IPS-NIHi11 (cell line): ENCODE measurements at places on chromosomes 13 and 19.

DNA sequence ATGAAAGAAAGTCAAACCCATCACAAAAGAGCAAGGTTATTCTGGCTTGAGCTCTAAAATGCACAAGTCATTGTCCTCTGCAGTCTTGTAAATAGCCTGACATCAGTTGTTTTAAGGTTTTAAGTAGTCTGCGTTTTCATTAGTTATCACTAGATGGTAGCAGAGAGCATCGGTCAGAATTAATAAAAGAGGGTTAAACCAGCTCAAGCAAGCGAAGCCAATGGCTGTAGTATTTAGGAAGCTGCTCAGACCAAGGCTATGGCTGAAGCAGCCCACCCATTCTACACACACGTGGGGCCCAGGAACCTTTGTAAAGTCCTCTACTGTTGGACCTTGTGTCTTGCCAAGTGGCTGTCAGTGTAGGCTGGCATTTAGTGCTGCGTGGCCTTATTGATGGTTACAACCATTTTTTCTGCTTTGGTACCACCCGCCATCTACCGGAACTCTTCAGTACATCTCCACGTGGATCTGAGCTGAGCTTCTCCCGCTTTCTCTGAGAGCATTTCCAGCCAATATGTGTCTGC lies 13.3 kb upstream of the ZNF57 start:
- DNase-seq, result peak; percentile 66

- DNase-seq, result no peak
Measured at GRCh38 chr13:51033421-51034185, 77.5 kb downstream of the C13orf42 start.

DNA sequence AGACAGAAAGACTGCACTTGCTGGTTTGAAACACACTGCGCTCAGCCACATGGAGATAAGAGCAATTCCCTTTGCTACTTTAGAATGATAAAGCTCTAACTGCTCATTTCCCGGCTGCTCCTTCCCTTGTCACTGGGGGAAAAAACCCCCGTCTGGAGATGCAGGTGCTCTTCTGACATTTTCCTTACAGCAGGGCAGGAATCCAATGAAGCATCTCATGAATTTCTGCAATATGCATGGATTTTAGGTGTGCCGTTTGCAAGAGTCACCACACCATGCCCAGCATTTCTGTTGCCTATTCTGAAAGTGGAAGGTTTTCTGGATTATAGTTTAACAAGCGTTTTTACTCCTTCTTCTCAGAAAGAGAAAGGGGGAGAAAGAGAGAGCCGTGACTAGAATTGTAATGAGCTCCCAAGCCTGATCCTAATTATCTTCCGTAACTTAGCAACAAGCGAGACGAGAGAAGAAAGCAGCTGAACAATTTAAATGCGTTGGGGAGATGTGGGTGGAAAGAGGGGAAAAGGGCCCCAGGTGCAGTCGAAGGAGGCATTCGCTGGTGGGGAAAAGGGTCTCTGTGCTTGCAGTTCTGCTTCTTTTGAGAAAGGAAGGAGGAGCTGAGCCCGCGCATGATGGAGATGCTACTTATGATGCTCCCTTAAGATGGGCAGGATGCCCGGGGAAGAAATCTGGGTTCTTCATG lies 76.6 kb upstream of the SPATA13 start:
- no peak for DNase-seq

DNA sequence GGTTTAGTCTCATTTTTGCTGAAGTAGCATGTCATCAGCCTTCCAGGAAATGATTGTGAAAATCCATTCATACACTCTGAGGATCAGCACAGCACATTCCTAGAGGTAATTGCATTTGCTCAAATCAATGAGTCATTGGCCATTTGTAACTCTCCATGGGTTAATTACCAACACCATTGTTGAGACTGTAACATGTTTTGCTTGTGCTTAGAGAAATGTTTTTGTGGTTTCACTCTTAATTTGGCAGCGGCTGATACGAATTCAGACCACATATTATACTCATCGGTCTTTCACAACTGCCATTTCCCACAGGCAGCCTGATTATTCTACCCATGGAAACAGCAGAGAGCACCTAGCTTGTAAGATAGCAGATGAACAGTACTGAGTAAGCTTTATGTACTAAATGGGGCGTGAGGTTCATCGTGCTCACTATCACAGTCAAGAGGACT lies 110.3 kb downstream of the NHLRC3 start:
- DNase-seq, result no peak

GRCh38 chr13:29922281-29922821 lies 71.9 kb upstream of the UBL3 start:
- DNase-seq, result no peak

DNA sequence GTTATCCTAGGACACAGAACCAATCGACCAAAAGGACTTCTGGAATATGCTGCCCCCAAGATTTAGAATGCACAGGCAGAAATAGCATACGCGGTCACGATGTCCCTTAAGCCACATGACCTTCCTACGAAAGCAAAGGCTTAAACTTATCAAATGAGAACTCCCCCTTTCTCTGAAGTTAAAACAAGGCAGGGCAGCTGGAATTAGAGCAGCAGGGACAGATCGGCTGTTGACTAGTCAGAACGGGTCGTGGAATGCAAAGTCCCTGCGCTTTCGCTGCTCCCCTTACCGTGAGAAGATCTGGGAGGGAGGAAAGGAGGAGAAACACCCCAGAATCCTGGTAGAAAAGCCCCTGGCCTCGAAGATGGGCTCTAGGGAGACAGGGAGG lies 799 bp upstream of the USPL1 start:
- DNase-seq, result peak; percentile 58

GRCh38 chr19:14505488-14506239 lies 9.7 kb upstream of the GIPC1 start:
- peak; percentile 92 for DNase-seq

DNA sequence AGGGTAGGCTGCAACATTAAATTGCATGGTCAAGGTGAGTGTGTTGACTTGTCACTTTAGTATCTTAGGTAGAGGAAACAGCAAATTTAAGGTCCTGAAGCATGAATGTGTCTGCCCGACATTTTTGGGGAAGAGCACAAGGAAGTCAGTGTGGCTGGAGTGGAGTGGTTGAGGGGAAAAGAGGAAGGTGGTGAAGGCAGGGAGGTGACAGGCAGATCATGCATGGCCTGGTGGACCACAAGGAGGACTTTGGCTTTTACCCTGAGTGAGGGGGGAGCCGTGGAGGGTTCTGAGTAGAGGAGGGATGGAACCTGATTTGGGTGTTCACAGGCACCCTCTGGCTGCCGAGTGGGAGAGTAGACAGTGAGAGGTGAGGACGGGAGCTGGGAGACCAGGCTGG lies 168.0 kb downstream of the IER2 start:
- no peak for DNase-seq

- no peak for DNase-seq
Measured at GRCh38 chr13:76715621-76716020, 170.6 kb downstream of the KCTD12 start.

DNA sequence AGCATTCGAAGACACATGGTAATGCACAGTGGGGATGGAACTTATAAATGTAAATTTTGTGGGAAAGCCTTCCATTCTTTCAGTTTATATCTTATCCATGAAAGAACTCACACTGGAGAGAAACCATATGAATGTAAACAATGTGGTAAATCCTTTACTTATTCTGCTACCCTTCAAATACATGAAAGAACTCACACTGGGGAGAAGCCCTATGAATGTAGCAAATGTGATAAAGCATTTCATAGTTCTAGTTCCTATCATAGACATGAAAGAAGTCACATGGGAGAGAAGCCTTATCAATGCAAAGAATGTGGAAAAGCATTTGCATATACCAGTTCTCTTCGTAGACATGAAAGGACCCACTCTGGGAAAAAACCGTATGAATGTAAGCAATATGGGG lies 16.2 kb upstream of the ZNF763 start:
- no peak for DNase-seq

GRCh38 chr19:49475995-49476880 lies 2.2 kb downstream of the FLT3LG start:
- peak; percentile 84 for DNase-seq

DNA sequence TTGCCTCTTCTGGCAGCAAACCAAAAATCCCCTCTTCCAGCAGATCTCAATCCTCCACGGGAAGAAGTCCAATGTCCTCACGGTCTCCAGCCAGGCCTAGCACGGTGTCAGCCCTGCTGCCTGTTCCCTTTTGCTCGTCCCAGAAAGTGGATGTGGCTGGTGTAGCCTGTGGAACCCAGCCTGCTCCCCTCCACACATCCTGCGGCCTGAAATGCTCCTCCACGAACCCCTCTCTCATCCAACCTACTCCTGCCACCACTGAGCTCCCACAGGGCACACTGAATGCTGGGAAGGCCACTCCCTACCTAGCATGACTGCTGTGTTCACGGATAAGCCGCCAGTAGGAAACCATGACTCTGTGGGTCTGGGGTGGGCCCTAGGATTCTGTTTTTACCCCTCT lies 3.0 kb downstream of the MBOAT7 start:
- DNase-seq, result no peak

DNA sequence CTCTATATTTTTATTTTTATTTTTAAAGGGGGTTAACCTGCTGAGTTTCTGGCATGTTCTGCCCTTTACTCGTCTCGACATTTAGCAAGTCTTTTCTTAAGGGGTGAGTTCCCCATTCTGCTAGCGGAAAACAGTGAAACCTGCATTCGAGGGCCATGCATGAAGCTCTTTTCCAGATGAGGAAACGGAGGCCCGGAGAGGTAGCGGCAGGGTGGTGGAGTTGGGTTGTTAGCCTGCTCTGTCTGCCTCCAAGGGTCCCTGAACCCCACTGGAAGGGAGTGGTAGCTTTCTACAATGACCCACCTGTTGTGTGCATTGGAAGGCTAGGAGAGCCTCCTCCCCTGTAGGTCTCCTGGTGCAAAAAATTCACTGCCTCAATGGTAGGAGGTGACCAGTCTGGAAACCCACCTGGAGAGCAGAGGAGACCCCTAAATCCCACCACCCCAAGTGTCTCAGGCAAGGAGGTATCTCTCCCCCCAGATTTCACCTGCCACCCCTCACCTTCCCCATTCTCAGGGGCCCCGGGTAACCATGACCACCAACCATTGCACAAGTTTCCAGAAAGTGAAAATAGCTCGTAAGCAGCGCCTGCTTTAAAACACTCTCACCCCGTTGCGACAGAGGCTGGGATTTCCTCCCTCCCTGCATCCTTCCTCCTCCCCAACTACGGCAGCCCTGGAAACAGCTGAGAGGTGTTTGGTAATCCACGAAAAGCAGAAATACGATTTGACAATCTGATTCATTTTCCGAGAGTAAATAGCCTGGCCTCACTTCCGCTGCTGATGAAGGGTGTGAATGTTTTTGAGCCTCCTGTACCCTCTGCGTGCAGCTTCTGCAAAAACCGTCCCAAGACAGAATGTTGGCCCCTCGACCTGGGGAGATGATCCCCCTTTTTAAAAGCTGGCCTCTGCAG lies 3.5 kb downstream of the KLF2 start:
- no peak for DNase-seq

DNA sequence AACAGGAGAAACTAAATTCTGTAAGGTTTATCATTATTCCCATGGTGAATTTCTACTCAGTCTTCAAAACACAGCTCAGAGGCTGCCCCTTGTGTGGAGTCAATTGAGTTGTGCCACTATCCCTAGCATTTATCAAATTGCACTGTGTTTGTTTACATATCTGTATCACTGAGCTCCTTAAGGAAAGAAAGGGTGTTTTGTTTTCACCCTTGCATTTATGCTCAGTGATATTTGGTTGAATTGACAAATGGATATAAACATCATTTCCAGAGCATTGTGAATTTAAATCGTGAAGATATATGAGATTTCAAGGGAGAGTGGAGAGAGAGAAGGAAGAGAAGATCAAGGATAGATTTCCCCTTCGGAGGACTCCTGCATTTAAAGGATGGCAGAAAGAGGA lies 55.1 kb upstream of the TNFRSF19 start:
- DNase-seq, result no peak

DNA sequence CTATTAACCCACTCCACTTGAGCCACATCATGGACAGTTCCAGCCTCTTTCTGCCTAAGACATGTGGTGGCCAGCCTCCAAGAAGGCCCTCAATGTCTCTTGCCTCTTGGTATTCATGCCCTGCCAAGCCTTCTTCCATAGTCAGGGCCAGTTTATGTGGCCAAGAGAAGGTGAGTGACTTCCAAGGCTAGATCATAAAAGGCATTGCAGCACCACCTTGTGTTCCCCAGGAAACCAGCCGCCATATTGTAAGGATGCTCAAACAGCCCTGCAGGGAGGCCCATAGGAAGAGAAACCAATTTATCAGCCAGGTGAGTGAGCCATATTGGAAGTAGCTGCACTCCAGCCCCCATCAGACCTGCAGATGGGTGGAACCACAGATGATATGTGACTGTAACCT lies 12.3 kb upstream of the DNMT1 start:
- no peak for DNase-seq

DNA sequence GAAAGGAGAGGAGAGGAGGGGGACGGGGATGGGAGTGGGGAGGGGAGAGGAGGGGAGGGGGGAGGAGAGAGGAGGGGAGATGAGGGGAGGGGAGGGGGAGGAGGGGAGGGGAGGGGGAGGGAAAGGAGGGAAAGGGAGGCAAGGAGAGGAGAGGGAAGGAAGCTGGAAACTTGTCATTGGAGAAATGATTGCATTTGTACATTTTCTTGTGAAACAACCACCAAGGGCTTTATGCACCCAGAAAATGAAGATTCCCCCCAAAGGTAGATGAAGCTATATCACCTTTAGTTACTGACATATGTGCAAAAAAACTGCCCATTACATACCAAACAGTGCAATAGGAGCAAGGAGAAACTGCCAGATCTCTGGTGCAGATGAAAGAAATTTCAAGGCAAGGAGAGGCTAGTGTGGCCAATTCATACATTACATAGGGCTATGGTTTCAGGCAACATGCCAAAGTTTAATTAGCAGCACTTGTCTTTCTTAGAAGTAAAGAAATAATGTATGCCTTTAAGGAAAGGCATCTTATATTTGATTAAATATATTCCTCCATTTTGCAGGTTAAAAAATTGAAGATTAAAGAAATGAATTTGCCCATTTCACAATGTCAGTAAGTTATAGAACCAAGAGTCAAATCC lies 49.5 kb upstream of the STK24 start:
- no peak for DNase-seq

DNA sequence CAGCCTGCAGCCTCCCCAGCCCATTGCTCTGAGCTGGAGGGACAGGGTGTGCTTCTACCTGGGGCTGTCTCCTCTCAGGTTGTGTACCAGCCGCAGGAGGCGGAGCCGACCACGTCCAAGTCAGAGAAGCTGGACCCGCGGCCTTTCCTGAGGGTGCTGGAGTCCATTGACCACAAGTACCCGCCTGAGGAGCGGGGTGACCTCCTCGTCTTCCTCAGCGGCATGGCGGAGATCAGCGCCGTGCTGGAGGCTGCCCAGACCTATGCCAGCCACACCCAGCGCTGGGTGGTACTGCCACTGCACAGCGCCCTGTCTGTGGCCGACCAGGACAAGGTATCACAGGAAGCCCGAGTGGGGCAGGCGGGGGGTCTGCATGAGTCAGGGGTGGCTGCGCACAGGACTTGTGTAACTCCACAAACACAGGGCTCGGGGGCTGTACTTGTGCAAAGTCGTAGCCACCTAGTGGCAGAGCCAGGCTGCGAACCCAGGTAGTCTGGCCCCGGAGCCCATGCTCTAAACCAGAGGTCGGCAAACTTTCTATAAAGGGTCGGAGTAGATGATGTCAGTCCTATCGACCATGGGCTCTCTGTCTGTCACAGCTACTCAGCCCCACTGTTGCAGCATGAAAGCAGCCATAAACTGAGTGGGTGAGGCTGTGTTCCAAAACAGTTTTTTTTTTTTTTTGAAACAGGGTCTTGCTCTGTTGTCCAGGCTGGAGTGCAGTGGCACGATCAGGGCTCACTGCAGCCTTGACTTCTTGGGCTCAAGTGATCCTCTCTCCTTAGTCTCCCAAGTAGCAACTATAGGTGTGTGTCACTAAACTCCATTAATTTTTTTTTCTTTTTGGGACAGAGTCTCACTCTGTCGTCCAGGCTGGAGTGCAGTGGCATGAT lies 8.9 kb downstream of the DHX34 start:
- no peak for DNase-seq
